ENCODE measurements at places on chromosomes 13 and 19. TPM values are rescaled to one million over a fixed set of nuclear protein-coding genes. Genes with fewer than 3 reads are reported as not detected.

DNA sequence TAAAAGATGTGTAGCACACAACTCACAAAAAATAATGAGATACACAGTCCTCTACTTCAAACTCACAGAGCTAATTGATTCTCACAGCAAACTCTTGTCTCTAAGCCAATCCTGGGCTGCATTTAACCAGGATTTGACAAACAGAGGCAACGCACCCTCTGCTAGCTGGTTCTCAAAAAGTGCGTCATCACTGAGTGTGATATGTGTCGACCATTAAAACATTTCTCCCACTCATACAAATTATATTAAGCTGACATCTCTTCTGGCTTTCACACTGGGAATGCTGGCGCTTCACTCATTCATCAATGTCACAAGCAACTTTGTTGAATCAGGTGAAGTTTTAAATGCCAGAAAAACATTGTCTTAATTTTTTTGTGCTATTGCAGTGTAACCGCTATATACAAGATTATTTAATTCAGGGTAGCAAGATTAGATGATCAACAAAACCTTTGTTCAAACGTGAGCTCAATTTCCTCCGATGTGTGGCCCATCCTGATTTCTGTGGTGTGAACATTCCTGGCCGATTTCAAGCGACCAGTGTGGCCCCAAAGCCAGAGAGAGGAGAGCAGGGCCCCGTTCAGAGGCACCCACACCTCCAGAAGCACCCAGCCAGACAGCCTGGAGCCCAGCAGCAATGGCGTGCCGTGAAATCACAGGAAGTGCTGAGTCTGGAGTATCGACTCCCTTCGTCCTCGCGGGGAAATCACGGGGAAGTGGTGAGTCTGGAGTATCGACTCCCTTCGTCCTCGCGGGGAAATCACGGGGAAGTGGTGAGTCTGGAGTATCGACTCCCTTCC, 49.4 kb downstream of the RASA3 start:
- DNase-seq = no peak

IRF2BP1 gene
- total RNA-seq = 33.9 TPM

DNA sequence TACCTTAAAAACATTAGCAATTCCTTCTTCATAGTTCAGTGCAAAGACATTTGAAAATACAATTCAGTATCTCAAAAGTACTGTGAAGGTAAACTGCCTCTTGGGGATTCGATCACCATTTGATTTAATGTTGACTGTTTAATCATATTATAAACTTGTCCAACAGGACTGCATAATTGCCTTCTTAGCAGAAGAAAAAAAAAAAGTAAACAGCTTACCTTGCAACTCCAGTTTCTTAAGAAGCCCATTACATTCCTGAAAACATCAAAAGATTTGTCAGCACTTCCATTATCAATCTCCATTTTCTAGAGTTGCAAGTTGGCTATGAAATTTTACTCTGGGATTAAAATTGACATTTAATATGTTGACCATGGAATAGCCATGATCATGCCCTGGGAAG, 1154.6 kb downstream of the OLFM4 start:
- no peak for DNase-seq

TMPRSS9 gene
- not detected for total RNA-seq

KLK14 gene
- total RNA-seq = 0.76 TPM

DNA sequence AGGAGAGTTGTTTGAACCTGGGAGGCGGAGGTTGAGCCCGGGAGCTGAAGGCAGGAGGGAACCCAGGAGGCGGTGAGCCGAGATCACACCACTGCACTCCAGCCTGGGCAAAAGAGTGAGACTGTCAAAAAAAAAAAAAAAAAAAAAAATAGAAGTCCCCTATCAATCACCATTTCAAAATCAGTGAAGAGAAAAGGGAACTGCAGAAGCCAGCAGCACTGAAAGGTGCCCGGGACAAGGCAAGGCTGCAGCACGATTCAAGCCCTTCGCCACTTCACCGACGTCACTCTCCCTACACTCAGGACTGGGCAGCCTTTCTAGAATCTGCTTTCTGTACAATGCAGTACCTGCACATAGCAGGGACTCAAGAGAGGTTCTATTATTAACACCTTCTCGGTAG, 21.9 kb upstream of the USP12 start:
- DNase-seq = no peak

DNA sequence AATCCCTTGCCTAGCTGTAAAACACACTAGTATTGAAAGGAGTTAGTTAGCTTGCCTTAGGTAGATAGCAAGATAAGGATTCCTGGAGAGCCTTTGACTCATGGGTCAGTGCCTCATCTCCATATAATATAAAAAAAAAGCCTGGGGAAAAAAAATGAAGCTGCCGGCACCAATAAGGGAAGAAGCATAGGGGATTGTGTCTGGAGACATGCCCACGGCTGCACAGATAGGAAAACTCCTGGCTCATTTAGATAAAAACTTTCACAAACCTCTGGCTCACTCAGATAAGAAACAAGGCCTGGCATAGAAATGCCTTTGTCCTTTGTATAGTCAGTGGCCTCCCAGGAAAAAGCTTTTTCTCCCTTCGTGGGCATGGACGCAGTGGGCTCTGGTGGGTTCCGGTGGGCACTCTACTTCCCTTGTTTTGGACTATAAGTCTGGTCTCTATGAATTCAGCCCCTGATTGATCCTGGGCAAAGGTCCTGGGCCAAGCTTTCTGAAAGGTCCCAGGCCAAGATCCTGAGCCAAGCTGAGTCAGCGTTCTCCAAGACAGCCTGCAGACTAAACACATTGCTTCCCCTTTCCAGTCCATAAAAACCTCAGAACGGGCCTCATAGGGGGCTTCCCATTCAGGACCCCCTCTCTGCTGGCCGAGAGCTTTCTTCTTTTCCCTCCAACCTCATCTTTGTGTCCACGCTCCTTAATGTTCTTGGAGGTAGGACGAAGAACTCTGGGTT, 4.9 kb upstream of the OR7A17 start:
- DNase-seq = no peak

- DNase-seq = no peak
Observed at GRCh38 chr13:24085662-24086061, 74.9 kb upstream of the SPATA13 start.

FAM83E gene
- 6.8 TPM for total RNA-seq

DNA sequence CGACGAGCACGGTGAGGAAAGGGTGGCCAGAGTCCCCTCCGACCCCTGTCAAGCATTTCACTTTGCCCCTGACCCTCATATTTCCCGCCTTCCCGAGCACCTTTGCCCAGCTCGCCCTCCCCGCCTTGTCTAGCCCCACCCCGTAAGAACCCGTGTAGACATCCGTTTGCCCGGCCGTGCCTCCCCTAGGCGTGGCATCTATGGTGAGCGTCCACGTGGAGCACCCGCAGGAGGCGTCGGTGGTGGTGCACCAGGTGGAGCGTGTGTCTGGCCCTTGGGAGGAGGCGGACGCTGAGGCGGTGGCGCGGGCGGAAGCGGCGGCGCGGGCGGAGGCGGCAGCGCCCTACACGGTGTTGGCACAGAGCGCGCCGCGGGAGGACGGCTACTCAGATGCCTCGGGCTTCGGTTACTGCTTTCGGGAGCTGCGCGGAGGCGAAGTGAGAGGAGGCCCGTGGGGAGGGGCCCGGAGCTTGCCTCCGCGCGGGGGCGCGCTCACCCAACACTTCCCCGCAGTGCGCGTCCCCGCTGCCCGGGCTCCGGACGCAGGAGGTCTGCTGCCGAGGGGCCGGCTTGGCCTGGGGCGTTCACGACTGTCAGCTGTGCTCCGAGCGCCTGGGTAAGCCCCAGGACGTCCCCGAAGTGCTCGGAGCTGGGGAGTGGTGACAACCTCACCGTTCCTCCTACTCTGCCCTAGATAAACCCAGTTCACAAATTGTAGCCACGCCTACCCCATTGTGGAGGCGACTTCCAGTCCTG, 4.2 kb downstream of the LTBP4 start:
- DNase-seq = peak; percentile 78

GRCh38 chr13:63117710-63118109, 1702.1 kb upstream of the PCDH20 start:
- no peak for DNase-seq

FGF14 gene
- not detected for total RNA-seq

KCNC3 gene
- total RNA-seq = 6.9 TPM

GRCh38 chr19:49895566-49896297, 955 bp downstream of the IL4I1 start:
- no peak for DNase-seq

GRCh38 chr19:36573895-36574720, 1.0 kb upstream of the ZNF529 start:
- DNase-seq = no peak

RAB20 gene
- 10.6 TPM for total RNA-seq

SULT2A1 gene
- 0.27 TPM for total RNA-seq

GRCh38 chr13:110705356-110705825, 525 bp downstream of the CARS2 start:
- no peak for DNase-seq

PSG2 gene
- not detected for total RNA-seq

APOC4 gene
- not detected for total RNA-seq

FCAR gene
- not detected for total RNA-seq

Data from HCT116 (cell line).